Hepatic stellate cell (primary cell): ENCODE measurements at places on chromosomes 5 and 9.

GRCh38 chr5:473551-474192, 30.7 kb downstream of the EXOC3 start:
- DNase-seq: peak; percentile 66

GRCh38 chr5:38603691-38604090, 47.2 kb upstream of the LIFR start:
- no peak for DNase-seq

DNA sequence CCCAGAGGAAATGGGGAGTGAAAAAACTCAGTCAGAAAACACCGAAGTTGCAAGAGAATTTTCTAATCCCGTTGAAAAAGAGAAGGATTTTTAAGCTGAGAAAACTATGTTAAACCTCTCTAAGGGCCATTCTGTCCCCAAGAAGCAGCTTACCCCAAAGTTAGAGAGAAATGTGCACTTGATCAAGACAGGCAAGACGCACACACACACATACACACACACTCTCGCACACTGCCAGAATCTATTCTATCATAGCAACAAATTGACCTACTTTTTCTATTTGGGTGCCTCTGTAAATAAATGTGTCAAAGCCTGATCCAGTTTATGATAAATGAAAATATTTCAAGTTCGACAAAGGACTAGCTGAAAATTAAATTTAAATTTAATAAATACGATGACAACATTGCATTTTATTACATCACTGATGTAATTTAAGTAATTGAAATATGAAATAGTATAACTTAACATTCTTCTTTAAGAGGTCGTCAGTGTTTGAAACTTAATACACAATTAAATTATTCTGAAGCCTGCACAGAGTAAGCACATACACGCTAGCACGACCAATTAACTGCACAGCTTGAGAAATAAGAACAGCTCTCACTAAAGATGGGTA, 5.9 kb downstream of the NFIL3 start:
- no peak for DNase-seq

DNA sequence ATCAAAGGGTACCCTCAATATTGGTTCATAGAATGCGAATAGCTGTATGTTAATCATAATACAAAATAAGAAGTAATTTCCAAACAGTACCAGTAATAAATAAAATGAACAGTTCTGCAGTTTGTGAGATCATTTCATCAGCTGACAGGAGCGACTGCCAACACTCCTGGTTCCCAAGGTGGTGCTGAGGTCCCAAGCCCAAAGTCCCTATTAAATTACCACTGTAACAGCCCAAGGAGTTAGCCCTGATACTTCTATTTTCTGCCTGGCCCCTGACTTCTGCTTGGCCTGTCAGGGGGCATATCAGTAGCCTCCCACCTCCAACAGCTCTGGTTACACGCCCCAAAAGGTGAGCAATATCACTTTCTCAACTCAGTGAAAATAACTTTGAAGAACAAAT, 47.1 kb downstream of the ANKH start:
- DNase-seq: no peak

DNA sequence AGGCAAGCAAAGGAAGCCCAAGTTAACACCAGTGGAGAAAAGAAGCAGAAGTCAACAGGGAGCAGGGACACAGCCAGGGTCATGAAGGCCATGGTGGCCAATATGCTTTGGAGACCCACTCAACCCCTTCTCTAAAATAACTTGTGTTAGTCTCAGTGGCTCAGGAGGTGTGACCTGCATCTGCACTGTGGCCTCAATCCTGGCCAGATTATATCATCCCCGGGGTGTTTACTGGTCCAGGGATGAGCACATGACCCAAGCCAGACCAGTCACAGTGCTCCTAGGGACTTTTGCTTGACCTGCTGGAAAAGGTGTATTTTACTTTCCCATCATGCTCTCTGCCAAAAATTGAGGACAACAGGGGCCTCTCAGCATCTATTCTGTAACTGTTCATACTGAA, 105.2 kb downstream of the DPYSL3 start:
- DNase-seq: no peak

GRCh38 chr9:121310571-121310970, 42.6 kb downstream of the GSN start:
- no peak for DNase-seq

DNA sequence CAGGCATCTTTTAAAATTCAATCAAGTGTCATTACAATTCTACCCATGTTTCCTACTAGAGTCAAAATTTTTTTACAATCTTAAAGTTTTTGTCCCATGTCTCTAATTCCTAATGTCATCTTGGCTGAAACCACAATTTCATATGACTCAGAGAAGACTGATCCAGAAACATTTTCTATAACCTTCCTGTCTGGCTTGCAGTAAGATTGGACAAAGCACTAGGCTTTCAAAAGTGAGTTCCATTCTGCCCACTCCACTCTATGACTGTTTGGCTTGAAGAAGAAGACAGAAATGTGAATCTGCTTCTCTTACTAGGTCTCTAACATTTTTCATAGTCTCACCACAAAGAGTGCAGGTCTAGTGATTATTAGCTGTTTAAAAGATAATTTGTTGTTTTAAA, 88.8 kb downstream of the NR3C1 start:
- peak; percentile 36 for DNase-seq

- no peak for DNase-seq
Measured at GRCh38 chr5:118988866-118989180, 476 bp upstream of the DTWD2 start.
